Cardiac ventricle fibroblast (primary cell): ENCODE measurements at places on chromosomes 4 and X. TPM values are rescaled to one million over a fixed set of nuclear protein-coding genes. Genes with fewer than 3 reads are reported as not detected.

Gene MAPK10
- total RNA-seq: 38.9 and 43.7 TPM in 2 replicates

Gene SCARB2
- total RNA-seq: 194 and 240 TPM in 2 replicates

Gene BOD1L1
- 20.5 and 21.2 TPM in 2 replicates for total RNA-seq

Gene CLDN34
- total RNA-seq: not detected in 2 replicates

Gene ADGRG4
- total RNA-seq: not detected in 2 replicates

Gene KLB
- 0.05 TPM in 1 of 2 replicates, not detected in the other for total RNA-seq

Gene ETDA
- total RNA-seq: not detected in 2 replicates

Gene IDH3G
- total RNA-seq: 82.2 and 117 TPM in 2 replicates

Gene PFKFB1
- total RNA-seq: not detected in 2 replicates

Gene ATP2B3
- total RNA-seq: not detected in 2 replicates

Gene MUC7
- total RNA-seq: not detected in 2 replicates

Gene ATP10D
- 11.5 and 12.5 TPM in 2 replicates for total RNA-seq

Gene GC
- total RNA-seq: not detected in 2 replicates

Gene DTHD1
- total RNA-seq: not detected in 2 replicates

Gene EREG
- 0.25 and 0.54 TPM in 2 replicates for total RNA-seq

Gene KCND1
- total RNA-seq: 5.0 and 5.3 TPM in 2 replicates

Gene HHIP
- 0.81 and 1.7 TPM in 2 replicates for total RNA-seq

Gene FGF2
- 11.0 and 11.6 TPM in 2 replicates for total RNA-seq

Gene MAGED1
- total RNA-seq: 271 and 280 TPM in 2 replicates

Gene LYAR
- 10.7 and 11.1 TPM in 2 replicates for total RNA-seq

Gene SPINK2
- not detected in 2 replicates for total RNA-seq

Gene PRDM8
- total RNA-seq: 2.7 and 3.5 TPM in 2 replicates

Gene ALB
- not detected in 2 replicates for total RNA-seq

Gene GRIPAP1
- 13.2 and 14.8 TPM in 2 replicates for total RNA-seq

Gene CLDN22
- total RNA-seq: not detected in 2 replicates

Gene SCRG1
- total RNA-seq: 0.10 and 0.25 TPM in 2 replicates

Gene CLIC2
- total RNA-seq: 2.9 and 5.2 TPM in 2 replicates

Gene ASMT
- not detected in 2 replicates for total RNA-seq
